Thyroid gland (tissue), 4 donors: ENCODE measurements at places on chromosomes 7 and 10. TPM values are rescaled to one million over a fixed set of nuclear protein-coding genes. Genes with fewer than 3 reads are reported as not detected.

GRCh38 chr7:2399848-2400587 lies 3.4 kb upstream of the CHST12 start:
- H3K36me3 ChIP-seq, result no peaks in the 10 kb centered on the region
- peak overlapping the region; percentile 63 for H3K27ac ChIP-seq
- no peak overlapping the region for H3K4me3 ChIP-seq
- H3K27me3 ChIP-seq, result no peaks in the 10 kb centered on the region

The CYP2E1 gene
- 0.20 TPM for total RNA-seq

- no peaks in the 10 kb centered on the region for H3K4me1 ChIP-seq
- no peak overlapping the region for H3K27ac ChIP-seq
- no peak for DNase-seq
- H3K36me3 ChIP-seq, result no peaks in the 10 kb centered on the region
Measured at GRCh38 chr7:72793791-72794190, 34.2 kb downstream of the TYW1B start.

DNA sequence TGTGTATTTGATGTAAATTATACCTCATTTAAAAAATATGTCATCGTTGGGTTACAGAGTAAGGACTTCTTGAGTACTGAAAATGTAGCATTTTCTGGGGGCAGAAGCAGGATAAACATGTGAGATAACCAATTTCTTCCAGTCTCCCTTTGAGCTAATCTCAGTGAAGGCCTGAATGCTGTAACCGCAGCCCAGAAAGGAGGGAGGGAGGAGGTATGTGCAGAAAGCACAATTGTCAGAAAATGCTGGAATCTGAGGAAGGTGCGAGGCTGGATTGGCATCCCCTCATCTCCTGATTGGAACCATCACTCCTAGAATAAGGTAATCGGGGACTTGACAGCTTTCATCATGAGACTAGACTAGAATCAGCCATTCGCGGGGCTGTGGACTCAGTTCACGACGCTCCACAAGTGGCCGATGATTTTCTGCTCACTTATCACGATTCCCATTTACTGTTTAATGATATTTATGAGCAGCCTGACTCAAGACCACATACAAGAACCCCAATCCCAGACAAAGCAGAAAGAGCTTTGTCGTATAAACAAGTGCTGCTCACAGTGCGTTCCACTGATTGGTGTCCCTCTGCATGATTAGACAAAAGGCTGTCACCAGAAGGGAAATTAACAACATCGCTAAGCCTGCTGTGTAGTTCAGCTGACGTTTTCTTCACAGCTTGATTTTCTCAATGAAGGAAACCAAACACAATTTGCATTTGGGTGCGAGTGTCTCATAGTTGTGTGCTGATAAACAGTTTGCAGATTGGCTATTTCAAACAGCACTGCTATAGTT lies 93.2 kb downstream of the SVIL start:
- no peaks in the 10 kb centered on the region for H3K36me3 ChIP-seq
- H3K4me1 ChIP-seq, result no peaks in the 10 kb centered on the region
- H3K4me3 ChIP-seq, result no peak overlapping the region
- no peaks in the 10 kb centered on the region for H3K27me3 ChIP-seq
- DNase-seq, result no peak
- H3K27ac ChIP-seq, result no peak overlapping the region

- no peak for DNase-seq
- no peak overlapping the region for H3K4me3 ChIP-seq
- H3K4me1 ChIP-seq, result no peaks in the 10 kb centered on the region
- no peak overlapping the region for H3K27ac ChIP-seq
Measured at GRCh38 chr10:108615576-108616320, 1307.6 kb downstream of the XPNPEP1 start.

The NPSR1 gene
- not detected for total RNA-seq

DNA sequence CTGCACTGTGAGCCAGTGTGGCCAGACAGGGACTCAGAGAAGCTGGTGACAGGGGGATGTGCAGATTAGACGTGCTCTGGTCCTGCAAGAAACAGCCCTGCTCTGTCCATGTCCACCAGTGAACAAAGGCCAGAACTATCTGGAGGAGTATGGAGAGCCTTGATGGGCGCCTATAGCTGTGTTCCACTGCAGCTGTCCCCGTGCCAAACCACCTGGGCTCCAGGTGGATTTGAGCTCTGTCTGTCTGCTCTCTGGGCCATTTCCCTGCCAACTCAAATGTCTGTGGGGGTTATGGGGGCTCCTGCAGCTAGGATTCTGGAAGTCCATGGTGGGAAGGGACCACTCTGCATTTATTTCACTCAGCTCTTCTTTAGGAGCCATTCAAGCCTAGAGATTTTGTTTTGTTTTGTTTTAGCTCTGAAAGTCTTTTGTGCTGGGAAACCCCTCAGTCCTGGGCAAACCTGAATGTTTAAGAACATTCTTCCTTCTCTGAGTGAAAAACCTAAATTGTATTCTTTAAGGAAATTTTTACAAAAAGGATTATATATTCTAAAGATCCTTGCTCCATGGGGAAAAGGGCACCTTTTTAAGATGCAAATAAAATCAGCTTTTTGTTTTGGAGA lies 1039.5 kb upstream of the SORCS1 start:
- no peaks in the 10 kb centered on the region for H3K36me3 ChIP-seq
- no peaks in the 10 kb centered on the region for H3K4me1 ChIP-seq
- H3K4me3 ChIP-seq, result no peak overlapping the region
- DNase-seq, result no peak
- H3K27me3 ChIP-seq, result no peaks in the 10 kb centered on the region
- H3K27ac ChIP-seq, result no peak overlapping the region
